ENCODE measurements at places on chromosomes 6 and 20. TPM values are rescaled to one million over a fixed set of nuclear protein-coding genes. Genes with fewer than 3 reads are reported as not detected.

AIG1 gene
- total RNA-seq, result 21.4 TPM

- no peak for DNase-seq
Observed at GRCh38 chr6:130997061-130997753, 65.8 kb downstream of the EPB41L2 start.

DNA sequence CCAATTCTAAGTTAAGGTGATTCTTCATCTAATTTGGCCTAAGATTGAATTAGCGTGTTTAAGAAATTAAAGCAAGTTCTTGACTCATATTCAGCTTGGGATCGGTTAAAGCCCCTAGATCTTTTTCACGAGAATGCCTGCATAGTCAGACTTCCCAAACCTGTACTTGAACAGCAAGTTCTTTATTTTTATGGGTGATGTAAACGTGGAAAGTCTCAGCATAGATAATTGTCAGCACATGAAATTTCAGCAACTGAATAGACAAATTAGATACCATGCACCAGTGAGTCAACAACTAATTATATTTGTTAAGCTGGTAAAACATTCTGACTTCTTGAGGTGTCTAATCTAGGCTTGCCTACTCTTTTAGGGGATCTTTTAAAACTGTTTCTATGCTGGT, 183.1 kb upstream of the TNFAIP3 start:
- DNase-seq, result no peak

DNA sequence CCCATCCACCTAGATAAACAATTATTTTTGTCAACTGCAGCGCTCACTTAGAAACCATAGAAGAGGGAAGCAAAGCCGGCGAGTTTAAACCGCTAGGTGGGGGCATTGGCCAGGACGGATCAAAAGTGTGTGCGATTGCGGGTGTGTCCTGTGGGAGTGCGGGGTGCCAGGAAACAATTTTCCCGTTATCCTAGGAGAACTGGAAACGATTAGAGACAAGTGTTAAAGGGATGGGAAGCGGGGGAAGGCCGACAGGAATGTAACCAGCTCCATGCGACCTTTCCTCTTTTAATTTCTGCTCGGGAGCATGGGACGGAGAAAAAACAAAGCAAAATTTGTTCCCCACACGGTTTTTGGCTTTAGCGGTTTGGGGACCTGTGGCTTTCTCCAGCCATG, 2.8 kb upstream of the HTR1B start:
- peak; percentile 66 for DNase-seq

HRH3 gene
- total RNA-seq, result 0.86 TPM

GRCh38 chr20:28562510-28562898, 2695.0 kb upstream of the DEFB115 start:
- no peak for DNase-seq

DNA sequence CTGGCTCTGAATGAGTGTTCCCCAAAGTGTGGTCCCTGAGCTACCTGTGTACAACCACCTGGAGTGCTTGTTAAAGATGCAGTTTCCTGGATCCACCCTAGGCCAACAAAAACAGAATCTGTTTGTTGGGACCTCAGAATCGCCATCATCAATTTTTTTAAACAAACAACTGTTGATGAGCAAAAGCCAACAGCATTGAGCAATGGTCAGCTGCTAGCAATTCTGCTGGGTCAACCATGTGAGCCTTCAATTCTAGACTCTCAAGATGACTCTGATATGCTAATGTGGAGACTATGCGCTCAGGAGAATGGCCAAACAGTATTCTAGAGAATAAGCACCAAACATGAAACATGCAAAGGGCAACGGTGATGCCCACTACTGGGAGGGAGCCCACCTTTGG, 64.4 kb upstream of the IYD start:
- DNase-seq, result no peak

DNA sequence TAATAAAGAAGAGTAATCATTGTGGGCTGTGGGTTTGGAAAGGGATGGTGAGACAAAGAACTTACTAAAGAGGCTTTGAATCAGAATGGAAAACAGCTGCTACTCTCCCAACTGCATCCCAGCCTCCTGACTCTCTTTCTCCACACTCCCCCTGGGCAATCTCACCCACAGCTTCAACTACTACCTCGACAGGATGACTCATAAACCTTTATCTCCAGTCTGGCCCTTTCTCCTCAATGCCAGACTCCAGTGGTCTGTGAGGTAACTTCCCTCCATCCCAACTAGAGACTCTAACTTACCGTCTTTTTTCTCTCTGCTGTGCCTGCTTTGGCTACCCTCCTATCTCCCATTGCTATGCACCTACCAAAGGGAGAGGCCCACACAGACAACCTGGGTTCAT, 135.3 kb upstream of the RREB1 start:
- no peak for DNase-seq

TRDN gene
- total RNA-seq, result not detected

DNA sequence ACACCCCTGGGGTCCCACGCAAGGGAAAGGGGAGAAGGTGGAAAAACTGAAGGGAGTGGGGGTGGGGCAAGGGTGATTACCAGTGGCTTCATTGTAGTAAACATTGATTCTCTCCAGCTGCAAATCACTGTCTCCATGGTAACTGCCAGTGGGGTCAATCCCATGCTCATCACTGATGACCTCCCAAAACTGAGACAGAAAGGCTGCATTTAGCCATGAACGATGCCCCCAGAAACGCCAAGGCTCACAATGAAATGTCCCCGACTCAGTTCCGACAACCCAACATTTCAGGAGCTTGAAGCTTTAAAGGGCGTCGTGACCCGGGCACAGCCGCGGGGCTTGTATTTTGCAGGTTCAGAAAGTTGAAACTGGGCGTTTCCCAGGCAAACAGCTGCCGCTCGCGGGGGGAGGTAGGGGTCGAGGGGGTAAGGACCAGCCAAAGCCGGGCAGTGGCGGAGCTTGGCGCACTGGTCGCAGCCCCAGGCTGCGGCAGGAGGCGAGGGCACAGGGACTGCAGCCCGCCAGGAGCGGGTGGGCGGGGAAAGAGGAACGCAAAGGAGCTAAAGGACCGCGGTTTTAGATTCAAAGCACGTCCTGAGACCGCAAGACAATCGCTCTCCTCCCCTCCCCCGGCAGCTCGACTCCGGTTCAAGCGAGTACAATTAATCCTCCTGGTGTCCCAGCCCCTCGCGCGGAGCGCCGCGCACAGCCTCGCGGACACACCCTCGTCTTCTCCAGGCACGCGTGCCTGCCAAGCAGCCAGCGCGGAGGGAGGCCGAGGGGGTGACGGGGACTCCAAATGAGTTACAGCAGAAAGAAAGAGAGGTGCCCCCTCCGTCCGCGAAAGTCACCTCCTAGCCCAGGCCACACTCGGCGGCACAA, 731 bp downstream of the TUBB2B start:
- peak; percentile 63 for DNase-seq

GRCh38 chr20:5705827-5706226, 44.4 kb upstream of the SHLD1 start:
- no peak for DNase-seq

DNA sequence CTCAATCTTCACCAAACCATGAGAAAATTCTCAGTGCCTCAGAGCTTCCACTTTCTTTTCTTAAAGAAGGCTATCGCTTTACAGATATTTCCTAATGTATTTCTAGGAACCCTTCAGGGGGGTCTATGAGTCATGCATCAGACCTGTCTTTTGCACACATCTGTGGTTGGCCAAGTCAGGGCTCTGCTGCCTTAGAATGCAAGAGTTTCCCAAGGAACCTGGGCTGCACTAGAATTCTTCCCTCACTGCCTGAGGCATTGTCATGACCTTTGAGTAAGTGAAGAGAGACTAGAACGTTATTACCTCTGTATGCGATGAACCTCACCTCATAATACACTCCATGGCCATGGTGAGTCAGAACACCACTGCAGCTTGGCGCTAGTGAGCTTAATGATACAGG, 365.0 kb upstream of the ID4 start:
- DNase-seq, result no peak

GPX6 gene
- total RNA-seq, result not detected

GRCh38 chr20:37969949-37970855, 63.1 kb downstream of the TTI1 start:
- no peak for DNase-seq

CAPN11 gene
- total RNA-seq, result not detected

DNA sequence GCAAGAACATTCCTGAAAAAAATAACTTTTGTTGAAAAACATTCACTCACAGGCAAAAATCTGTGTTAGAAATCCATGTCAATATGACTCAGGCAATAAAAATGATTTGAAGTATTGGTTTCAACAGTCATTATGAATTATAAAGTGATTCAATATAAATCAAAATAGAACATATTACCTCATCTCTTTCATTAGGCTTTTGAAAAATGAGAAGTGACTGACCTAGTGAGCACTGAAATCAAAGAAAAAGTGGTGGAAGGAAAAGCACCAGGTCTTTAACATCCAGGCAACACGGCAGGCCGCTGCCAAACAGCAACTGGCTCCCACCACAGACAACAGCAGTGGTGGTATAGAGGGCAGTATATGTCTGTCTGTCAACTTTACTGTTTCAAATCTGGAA, 68.9 kb downstream of the MAN1A1 start:
- no peak for DNase-seq

- no peak for DNase-seq
Observed at GRCh38 chr6:84220809-84221409, 6.5 kb downstream of the CEP162 start.

GSTA3 gene
- not detected for total RNA-seq

TRERF1 gene
- total RNA-seq, result 14.0 TPM

ZBTB12 gene
- 60.8 TPM for total RNA-seq

TP53TG5 gene
- not detected for total RNA-seq

NEU1 gene
- total RNA-seq, result 49.9 TPM

TRIM15 gene
- not detected for total RNA-seq

DNA sequence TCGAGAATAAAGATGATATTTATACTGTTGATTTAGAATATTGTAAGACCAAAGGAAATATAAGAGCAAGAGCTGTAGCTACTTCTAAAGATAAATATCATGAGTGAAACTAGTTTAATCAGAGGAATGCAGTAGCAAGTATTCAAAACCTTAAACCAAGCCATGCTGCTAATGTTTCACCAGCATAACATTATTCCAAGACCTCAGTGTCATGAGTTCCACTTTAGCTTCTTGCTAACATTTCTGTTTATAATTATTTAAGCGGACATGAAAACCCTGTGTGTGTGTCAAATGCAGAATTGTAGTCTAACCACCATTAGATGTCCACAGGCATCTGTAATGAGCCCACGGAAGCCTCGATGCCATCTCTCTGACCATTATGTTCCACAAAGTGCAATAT, 752.6 kb upstream of the MARCKS start:
- DNase-seq, result no peak

DNA sequence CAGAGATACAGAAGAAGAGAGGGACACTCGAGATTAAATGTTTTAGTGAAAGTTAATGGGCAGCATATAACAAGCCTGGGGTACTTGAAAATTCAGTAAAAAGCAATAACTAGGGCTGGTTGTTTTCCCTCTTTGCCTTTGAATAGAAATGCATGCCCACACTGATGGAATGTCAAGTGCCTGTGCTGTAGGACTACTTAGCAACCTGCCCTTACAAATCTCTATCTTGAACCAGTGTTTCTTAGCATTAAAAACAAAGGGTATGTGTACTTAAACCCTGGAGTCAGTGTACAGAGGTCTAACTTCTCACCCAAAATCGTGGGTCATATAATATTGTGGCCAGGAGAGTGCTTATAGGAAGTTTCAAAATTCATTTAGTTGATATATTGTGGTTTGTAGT, 37.1 kb downstream of the RNF144B start:
- no peak for DNase-seq

DNA sequence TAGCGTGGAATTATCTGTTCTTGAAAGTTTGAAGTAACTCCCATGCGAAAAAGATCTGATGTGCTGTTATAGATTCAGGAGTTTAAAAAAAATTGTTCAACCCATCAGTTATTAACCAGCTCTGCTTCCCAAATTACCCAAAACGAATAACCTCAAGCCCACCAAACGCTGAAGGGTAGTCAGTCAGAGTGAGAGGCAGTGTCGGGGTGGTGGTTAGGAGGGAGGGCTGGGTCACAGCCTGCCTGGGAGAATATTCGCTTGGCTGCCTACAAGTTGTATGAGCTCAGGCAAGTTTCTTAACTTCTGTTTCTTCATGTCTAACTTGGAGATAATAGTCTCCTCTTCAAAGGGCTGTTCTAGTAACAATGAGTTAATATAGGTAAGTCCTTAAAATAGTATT, 114.6 kb downstream of the JPH2 start:
- no peak for DNase-seq

- peak; percentile 52 for DNase-seq
Observed at GRCh38 chr6:44297063-44298038, 15.8 kb downstream of the AARS2 start.

GRCh38 chr6:159181914-159182313, 12.7 kb downstream of the FNDC1 start:
- no peak for DNase-seq

DNAH8 gene
- 0.39 TPM for total RNA-seq

DNA sequence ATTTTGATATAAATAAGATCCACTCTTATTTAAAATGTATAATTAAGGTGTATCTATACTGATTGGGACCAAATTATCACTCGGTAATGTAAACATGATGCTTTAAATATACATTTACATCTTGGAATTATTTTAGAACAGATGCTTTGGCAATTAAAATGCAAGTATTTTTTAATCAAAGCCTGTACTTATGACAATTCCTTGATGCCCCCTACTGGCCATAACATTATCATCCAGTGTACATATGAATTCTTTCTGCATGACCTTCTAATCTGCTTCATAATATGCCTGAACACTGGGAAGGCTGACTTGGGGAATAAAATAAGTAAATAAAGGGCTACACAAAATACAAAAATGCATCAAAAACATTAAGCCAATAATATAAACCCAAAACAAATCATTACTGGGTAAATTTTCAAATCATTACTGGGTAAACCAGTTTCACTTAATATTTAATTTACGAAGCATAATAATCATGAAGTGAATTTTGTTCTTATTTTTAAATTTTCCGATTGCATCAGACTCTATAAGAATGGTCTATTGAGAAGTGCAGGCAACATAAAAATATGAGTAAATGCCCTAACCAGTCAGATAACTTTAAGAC, 65.1 kb downstream of the CGA start:
- DNase-seq, result no peak

DNA sequence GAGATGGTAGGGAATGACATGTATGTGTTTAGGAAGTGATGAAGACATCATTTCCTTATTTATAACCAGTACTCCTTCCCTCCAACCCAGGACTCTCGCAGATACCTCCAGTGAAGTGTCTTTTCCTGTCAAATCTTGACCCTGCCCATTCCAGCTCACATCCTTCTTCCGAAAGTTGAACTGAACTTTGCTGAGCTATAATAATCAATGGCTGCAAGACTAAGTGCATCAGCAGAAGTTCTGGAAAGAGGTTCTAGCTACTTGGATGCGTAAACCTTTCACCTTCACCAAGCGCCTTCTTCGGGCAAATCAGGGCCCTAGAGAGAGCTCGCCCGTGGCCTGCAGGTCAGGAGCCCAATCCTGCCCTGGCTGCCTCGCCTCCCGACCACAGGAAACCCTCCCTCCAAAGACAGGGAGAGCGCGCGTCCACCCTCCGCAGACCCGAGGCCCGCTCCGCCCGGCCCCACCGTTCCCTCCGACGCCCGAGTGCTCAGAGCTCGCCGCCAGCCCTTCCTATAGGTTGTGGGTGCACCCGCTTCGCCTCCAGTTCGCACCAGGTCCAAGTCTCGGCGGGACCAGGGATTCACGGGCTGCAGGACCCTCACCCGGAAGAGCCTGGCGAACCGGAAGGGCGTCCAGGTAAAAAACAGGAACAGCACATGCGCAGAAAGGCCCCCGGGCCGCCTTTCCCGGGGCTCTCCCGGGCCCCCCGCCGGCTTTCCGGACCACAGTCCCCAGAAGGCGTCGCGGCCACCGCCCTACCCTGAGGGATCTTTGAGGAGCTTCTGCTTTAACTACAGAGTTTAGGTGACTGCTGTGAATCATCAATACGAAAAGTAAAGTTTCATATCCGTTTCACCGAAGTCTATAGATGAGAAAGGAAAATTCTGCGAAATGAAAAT, at the start of gene ZNF334:
TSS of gene ZNF334 (minus strand) at position 617 of the 902 bp plus-strand sequence. CDS start 1,457 bp downstream, outside the sequence.
- peak; percentile 65 for DNase-seq

All from neural crest cell (in vitro differentiated cells).